ENCODE measurements at places on chromosomes 16 and 17.

DNA sequence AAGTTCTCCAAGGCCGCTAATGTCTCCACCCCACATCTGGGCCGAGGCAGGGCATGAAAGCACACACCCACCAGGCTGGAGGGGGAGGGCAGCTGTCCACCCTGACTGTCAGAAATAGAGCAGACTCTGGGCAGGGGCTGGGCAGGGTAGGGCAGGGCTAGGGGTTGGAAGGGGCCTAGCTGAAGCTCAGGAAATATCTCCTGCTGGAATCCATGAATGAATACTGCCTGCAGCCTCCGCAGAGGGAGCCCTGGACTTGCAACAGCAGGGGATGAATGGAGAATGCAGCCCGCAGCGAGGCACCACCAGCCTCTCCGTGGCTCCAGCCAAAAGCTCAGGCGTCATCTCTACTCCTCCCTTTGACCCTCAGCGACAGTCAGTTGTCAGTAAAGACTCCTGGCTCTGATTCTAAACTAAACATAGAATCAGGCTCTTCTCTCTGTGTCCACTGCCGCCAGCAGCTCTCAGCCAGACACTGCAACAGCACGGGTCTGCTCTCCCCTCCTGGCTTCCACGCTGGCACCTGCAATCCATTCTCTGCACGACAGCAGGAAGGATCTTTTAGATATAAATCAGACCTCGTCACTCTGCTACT is 23.9 kb upstream of the NGFR start:
- DNase-seq = peak; percentile 23

DNA sequence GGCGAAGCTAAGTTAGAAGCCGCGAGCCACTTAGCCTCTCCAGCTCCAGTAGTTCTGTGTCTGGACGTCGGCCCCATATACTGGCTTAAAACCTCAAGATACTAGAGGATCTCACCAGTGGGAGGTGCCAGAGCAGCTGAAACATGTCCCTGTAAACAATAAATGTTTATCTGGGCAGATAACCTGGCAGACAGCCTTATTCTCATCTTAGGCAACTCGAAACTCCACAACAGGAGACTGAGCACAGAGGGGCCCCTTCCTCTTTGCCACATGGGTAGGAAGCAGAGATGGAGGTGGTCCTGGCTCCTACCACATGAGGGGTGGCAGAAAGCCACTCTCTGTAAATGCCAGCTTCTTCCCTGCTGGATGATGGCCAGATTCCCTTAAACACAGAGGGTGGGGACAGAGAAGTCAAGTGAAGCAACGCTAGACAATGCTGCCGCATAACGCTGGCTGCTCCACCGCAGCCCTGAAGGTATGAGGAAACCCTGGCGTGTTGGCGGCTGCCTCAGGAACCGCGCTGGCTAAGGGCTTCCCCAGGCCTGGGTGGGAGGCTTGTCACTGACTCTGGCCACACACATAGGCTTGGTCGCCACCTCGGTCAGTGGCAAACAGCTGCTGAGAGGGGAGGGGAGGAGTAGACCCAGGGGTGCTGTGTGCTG is 67.9 kb downstream of the HIC1 start:
- DNase-seq = peak; percentile 86

DNA sequence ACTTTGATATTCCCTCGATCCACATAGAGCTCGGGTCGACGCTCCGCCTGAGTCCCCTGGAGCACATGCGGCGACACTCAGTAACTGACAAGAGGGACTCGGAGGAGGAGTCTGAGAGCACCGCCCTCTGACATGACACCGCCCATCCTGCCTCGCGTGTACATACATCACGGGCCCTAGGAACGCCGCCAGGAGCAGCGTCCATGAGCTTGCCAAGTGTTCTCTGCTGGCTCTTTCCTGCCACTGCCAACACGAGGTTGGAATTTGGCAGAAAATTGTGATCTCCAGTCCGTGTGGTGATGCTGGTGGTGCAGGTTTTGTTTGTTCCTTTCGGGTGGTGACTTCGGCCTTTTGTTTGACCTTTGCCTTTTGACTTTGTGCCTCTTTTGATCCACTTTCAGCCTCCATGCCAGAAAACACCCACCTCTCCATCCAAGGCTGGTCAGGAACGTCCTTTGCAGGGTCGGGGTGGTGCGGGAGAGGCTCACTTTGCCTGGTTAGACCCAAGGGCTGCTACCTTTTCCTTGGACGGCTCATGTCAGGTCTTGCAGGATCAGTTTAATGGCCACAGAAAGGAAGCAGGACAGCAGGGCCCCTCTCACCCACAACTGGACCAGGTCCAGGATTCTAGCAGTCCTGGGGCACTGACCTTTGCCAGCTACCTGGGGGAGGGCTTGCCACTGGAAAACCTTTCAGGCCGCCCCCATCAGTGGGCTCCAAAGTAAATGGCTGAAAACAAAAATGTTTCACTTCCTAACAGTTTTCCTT is 27.6 kb downstream of the ELAC2 start:
- no peak for DNase-seq

DNA sequence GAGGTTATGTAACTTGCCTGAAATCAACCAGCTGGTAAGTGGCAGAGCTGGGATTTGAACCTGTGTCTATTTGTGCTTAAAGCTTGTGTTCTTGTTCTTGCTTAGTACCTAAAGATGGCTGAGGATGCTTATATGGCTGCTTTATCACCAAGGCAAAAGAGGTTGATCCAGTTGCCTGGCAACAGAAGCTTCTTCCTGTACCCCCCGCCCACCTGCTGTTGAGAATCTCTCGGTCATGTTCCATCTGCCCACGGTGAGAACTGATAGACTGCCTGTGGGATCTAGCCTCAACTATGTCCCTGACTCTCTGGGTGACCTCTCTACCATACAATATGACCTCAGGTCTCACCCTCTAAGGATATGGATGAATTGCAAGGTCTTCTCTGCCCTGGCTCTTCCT is 60.7 kb downstream of the ABCC6 start:
- no peak for DNase-seq

DNA sequence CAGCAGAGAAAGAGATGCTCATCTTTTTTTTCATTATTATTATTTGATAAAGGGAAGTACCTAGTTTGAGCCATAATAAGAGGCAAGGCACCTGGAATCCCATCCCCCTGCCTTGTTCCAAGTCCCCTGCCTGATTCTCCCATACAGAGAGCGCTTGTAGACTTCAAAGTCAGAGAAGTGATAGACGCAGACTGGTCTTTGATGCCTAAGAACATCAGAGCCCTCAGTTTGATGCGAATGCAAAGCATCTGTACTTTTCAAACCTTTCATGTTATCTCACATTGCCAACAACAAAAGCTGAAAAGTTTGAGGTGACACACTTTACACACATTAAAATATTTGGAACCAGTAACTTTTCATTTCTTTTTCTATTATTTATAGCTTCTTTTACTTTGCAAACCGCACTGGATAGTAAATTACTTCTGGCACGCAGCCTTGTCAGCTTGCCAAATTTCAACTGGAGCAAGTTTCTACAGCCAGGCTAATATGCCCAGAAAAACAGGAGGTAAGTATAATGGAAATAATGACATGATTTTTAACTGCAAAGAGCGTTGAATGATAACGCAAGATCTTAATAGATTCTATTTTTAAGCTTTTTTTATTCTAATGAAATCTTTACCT is 5.9 kb upstream of the UTP6 start:
- peak; percentile 70 for DNase-seq

DNA sequence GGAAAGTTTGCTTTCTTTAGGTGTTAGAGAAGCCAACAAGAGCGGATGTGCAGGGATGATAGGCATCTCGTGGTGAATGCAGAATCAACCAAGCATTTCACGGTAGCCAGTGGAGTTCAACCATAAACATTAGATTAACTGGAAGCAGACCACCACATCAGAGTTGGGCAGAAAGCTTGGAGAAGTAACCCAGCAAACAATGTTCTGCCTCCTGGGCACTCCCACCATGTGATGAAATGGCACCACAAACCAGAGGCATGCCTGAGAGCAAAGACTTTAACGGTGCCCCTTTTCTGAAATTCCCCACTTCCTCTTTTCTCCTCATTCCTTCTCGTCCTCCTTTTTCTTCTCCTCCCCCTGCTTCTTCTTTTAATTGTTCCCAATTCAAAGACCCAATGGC is 193.5 kb upstream of the ANKFN1 start:
- no peak for DNase-seq

GRCh38 chr17:65332375-65332774 is 195.2 kb downstream of the RGS9 start:
- peak; percentile 52 for DNase-seq

DNA sequence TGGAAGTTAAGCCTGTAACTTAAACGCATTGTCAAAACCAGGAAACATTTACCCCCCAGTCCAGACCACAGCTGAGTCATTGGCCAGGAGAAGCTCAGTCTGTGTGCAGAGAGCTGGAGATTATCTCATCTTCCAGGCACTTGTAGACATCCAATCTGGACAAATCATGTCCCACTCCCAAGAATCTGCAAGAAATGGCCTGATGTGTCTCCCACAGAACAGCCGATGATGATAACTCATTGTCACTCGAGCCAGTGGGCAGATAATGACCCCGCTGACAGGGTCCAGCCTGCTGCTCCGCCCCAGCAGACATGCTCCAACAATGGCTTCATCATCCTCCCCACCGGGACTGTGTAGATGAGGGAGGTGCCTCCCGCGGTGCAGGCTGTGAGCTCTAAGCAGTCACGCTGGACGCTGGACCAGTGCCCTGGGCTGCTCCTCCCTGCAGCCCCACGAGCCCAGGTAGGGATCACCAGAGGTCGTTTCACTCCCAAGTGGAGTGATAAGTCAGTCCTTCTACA is 322.5 kb downstream of the C16orf95 start:
- DNase-seq = peak; percentile 97

DNA sequence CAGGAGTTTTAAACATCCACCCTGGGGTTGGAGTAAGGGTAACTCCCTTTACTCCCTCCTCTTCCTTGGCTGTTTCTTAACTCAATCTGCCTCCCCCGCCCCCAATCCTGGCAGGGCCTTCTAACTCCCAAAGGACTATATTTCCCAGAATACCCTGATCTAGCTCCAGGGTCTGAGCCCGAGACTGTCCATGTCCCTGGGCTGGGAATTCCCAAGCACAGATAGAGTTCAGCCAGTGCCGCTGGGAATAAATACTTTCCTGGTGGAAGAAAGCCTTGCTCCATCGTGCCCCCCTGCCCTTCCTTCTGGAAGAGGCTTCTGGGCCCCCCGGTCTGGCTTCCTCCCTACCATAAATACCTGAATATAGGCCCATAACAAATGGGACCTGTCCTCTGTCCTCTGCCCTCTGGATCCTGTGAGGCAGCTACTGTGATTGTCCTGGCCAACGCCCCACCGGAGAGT is 10.2 kb downstream of the BAHCC1 start:
- DNase-seq = no peak

- DNase-seq = no peak
Observed at GRCh38 chr16:89658221-89658879, 714 bp downstream of the SPATA33 start.

DNA sequence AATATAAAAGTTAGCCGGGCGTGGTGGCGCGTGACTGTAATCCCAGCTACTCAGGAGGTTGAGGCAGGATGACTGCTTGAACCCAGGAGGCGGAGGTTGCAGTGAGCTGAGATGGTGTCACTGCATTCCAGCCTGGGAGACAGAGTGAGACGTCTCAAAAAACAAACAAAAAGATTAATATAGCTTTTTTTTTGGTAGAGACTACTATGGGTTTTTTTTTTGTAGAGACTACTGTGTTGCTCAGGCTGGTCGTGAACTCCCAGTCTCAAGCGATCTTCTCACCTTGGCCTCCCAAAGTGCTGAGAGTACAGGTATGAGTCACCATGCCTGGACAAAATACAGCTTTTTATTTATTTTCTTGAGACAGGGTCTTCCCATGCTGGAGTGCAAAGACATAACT is 20.2 kb downstream of the ZNRF1 start:
- no peak for DNase-seq

DNA sequence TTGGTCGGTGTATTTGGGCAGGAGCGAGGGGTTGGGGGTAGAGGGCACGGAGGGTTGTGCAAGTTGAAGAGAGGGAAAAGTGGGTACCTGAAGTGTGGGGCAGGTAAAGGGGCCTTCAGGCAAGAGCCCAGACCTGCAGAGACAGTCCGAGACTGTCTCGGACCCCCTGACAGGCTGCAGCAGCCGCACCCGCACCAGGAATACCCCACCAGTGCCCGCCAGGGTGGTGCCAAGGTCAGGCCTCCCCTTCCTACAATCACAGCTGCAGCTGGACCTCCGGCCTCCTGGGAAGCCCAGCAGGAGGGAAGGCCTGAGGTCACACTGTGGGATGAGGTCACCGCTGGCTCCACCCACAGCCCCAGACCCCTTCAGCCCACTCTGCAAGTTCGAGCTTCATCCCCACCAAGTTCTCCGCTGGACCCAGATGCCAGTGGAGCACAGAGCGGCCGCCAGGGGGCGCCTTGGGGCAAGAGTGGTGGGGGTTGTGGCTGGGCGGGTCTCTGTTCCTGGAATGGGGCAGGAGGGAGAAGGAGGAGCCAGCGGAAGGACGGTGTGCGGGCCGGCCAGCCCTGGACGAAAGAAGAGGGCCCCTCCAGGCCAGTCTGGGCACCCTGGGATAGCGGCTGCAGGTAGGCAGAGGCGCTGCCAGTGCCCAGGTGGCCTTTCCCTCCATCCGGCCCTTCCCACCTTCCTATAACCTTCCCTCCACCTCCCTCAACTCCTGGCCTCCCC is at the start of gene HSD3B7:
TSS of gene HSD3B7 (plus strand) at position 539 of the 732 bp plus-strand sequence. CDS start 452 bp downstream, outside the sequence.
- DNase-seq = peak; percentile 79

- DNase-seq = no peak
Observed at GRCh38 chr17:75843577-75844529, at the start of gene UNC13D. TSS of gene UNC13D (minus strand) at chr17:75844404. CDS start at chr17:75844337, 67 bp downstream.

- peak; percentile 18 for DNase-seq
Observed at GRCh38 chr17:56978441-56979090, 635 bp downstream of the SCPEP1 start.

- no peak for DNase-seq
Observed at GRCh38 chr16:64358291-64358690, 763.6 kb downstream of the CDH11 start.

- DNase-seq = no peak
Observed at GRCh38 chr16:14071576-14072271, 605 bp downstream of the MRTFB start.

GRCh38 chr17:50186661-50187393 is 14.6 kb downstream of the COL1A1 start:
- DNase-seq = peak; percentile 83

DNA sequence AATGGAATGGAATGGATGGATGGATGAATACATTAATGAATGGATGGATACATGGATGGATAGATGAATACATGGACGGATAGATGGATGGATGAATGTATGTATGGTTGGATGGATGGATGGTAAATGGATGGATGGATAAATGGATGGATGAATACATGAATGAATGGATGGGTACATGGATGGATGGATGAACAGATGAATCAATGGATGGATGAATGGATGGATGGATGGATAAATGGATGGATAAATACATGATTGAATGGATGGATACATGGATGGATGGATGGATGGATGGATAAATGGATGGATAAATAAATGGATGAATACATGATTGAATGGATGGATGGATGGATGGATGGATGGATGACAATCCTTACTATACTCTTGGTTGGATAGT is 26.0 kb downstream of the TMC5 start:
- no peak for DNase-seq

DNA sequence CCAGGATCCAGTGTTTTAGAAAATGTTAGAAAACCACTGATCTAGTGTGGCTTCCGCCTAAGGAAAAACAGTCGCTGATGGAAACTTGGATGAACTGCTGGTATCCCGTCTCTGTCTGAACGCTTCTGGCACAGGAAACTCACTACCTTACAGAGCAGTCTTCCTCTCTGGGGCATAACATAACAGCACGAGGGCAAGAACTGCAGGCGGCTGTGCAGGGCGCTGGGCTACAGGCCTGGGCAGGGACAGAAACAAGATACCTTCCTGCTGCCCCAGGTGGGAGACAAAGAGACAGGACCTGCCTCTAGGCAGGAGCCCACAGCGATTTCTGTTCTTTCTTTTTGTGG is 10.5 kb downstream of the MXRA7 start:
- no peak for DNase-seq

Data from astrocyte of the spinal cord (primary cell).